ENCODE measurements at places on chromosomes 11 and 22.

GRCh38 chr11:129249923-129250322 lies 57.8 kb upstream of the ARHGAP32 start:
- DNase-seq: no peak

DNA sequence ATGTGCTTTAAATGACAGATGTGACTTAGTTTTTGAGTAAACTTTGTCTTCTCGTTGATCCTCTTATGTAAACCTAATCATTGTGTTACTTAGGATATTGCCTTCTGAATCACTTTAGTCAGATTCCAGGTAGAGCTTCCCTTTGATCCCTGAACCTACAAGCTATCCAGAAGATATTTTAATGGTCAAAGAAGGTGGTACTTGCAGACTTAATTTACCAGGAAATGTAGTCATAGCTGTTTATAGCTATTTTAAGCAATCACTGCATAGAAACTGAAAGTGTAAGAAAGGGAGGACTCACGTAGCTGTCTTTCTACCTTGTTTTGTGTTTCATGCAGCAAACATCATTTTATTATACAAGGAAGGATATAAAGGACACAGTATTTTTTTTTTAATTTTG lies 189.5 kb downstream of the DDX10 start:
- DNase-seq: no peak

DNA sequence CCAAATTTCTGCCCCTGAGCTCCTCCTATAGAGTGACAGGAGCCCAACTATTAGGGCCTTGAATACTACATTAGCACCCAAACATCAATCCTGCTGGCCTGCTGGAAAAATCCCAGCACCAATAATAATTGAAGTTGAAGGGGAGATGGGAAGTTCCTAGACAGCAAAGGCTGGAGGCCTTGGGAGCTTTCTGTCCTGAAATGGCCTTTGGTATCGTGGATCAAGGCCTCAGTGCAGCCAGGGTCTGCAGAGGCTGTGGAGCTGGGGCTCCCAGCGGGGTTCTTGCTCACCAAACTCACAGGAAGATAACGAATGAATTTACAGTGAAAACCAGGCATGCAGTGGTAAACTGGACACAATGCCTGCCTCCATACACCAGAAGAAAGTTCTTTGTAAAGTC lies 9.2 kb upstream of the MICALL1 start:
- DNase-seq: no peak

- DNase-seq: no peak
Observed at GRCh38 chr11:74646954-74647353, 54.6 kb downstream of the POLD3 start.

- no peak for DNase-seq
Observed at GRCh38 chr11:120792306-120792705, 231.6 kb upstream of the TBCEL start.

- no peak for DNase-seq
Observed at GRCh38 chr11:130771708-130772107, 144.6 kb downstream of the SNX19 start.

- no peak for DNase-seq
Observed at GRCh38 chr11:128692753-128693415, 988 bp upstream of the FLI1 start.

GRCh38 chr11:67666676-67667489 lies 7.5 kb downstream of the ALDH3B2 start:
- DNase-seq: no peak

DNA sequence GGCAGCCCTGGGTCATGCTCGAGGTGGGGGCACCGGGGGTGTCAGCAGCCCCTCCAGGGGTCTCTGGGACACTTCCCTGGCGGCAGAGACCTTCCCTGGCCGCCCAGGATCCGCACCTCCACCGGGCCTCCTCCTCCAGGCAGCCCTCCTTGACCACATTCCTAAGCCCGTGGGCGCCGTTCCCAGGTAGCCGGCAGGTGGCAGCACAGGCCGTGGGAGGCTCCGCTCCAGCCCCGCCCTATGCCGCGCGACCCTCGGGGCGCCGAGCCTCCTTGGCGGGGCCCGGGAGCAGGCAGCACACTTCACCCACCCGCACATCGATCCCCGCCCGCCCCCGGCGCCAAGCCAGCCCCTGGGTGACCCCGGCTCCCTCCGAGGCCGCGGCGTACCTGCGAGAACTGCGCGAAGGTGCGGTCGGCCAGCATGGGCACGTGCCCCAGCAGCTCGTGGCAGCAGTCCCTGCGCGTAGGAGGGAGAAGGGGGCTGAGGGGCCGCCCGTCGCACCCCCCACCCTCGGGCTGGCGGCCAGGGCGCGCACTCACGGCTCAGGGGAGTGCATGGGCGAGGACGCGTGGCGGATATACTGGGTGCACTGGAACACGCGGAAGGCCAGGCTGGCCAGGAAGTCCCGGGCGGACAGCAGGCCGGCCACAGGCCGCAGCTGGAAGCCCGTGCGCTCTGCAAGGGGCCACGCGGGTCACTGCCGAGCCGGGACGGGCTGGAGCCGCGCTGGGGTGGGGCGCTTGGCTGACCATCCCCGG lies 5.3 kb upstream of the INS start:
- DNase-seq: no peak

- no peak for DNase-seq
Observed at GRCh38 chr11:22349491-22349890, 11.3 kb downstream of the SLC17A6 start.

- DNase-seq: no peak
Observed at GRCh38 chr11:72561856-72562255, 112.4 kb downstream of the PDE2A start.

DNA sequence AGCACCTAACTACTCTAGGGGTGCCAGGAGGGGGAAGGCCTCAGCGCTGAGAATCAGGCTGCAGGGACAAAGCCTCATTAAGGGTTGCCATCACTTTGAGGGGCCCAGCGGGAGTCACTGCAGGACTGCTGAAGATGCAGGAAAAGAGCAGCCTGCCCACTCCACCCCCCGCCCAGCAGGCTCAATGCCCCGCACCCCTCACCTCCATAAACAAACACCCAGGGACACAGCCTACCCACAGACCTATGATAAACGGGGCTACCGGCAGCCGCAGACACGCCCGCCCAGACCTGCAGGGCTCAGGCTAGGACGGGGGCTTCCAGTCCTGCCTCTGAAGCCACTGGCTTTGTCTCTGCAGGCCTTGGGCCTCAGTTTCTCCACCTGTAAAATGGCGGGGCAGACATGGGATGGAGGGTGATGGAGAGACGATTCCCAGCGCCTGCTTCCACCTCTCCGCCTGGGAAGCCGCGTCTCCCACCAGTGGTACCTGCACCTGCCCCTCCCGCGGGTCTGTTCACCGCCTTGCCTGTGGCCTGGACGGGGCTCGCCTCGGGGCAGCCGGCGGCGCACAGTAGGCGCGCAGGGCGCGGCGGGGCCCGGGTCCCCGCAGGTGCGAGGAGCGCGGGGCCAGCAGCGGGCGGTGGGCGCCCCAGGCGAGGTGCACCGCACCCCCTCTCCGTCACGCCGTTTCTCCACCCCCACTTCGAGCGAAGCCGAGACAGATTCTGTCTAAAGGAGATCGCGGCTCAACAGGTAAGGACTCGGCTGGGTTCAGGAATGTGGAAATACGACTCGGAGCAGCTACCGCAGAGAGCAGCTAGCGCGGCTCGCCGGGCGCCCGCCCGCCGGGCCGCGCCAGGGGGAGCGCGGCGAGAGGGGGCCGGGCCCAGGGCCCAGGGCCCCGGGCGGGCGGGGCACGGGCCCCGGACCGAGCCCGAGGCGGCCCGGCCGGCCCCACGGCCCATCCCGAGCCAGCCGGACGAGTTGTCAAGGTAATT lies 1.5 kb downstream of the WNT7B start:
- no peak for DNase-seq

DNA sequence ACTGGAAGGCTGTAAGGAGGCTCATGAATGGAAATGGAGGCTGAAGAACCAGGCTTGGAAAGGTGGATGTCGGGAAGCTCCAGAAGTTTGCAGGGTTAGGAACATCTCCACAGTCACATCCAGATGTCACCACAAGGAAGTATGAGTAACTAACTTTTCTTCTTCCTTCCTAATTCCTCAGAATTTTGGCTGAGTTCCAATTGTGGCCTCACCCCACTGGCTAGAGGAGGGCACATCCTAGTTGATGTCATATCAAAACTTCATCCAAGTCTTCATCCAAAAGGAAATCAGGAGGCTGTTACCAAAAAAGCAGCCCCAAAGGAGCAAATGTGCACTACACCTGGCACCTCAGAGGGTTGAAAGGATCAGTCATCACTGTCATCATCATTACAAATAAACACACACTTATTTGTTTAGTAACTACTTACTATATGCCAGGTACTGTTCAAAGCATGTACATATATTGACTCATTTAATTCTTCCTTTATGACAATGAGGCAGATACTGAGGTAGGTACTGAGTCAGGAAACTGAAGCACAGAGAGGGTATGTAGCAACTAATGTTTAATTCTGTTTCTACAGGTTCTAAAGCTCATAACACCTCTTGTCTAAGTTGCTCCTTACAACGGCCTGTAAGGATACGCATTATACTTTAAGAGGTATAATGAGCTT lies 7.3 kb upstream of the PTPN5 start:
- DNase-seq: peak; percentile 16

DNA sequence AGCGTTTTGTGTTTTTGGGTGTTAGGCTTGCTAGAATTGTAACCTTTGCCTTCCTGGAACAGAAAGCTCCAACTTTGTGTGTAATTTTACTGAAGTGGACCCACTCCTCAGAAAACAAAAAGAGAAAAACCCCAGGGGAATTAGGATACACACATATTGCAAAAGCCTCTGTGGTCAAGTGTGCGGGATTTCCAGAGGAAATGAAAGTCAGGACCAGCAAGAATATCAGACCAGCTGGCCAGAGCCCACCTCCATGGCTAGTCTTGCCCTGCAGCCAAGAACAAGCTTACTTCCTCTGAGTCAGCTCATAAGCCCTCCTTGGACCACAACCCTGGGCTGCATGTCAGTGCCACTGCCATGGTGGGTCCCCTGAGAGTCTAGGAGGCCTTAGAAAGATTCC lies 37.0 kb upstream of the FTH1 start:
- no peak for DNase-seq

- no peak for DNase-seq
Observed at GRCh38 chr11:10581481-10582019, 13.1 kb upstream of the LYVE1 start.

- DNase-seq: no peak
Observed at GRCh38 chr22:19875531-19876313, 21.0 kb upstream of the GNB1L start.

- DNase-seq: no peak
Observed at GRCh38 chr11:65077451-65077850, 6.4 kb downstream of the CDCA5 start.

GRCh38 chr11:61518032-61518795 lies 9.7 kb downstream of the LRRC10B start:
- DNase-seq: no peak

DNA sequence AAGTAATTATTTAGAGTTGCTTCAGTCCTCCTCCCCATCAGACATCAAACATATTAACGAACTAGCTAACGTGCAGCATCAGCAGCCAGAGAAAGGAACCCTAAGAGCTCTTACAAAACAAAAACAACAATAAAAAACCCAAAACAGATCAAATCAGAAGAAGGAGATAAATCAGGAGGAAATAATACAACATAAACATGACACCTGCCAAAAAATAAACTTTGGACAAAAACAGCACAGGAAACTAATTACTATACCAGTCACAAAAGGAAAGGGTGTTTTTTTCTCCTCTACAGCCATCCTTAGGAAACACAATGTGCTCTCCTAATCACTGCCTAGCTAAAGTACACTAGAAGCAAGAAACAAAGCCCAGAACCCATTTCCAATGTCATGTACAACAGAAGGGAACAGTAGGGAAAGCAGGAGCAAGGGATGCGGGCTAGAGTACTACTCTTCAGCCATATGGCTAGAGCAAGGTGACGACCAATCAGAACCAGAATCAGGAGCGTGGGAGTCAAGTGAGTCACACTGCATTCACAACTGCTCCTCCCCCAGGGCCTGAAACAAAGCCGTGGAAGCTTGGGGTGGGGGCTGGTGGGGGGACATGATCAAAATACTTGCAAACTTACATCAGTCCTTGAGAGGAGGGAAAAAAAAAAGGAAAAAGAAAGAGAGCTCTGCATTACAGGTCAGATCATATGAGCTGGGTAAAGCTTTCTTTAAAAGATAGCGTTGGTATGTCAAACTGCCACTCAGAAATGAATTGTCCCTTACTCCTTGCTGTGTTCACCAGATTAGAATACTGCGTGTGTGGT lies 60.4 kb downstream of the LARGE2 start:
- peak; percentile 84 for DNase-seq

GRCh38 chr11:105361651-105362050 lies 222.1 kb upstream of the CARD18 start:
- no peak for DNase-seq

- no peak for DNase-seq
Observed at GRCh38 chr11:2827256-2827655, 58.3 kb downstream of the CDKN1C start.

DNA sequence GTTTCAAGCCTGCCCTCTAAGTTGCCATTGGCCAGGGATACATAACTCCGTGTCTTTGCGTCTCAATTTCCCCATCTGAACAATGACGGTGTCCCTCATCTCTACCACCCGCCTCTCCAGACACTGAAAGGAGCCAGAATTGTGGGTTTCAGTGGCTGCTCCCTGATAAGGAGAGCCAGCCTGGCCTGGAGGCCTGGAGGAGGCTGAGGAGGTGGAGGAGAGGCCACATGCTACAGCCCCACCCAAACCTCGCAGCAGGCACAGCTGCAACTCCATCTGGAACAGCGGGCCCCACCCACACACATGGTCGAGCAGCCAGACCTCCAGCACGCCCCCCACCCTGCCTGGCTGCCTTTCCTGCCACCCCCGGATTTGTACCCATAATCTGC lies 34.4 kb upstream of the CD82 start:
- DNase-seq: no peak

- no peak for DNase-seq
Observed at GRCh38 chr11:126115127-126115495, 52.4 kb upstream of the CDON start.

- DNase-seq: no peak
Observed at GRCh38 chr11:134973801-134974200, 561.8 kb upstream of the B3GAT1 start.

GRCh38 chr22:39414886-39415285 lies 15.3 kb downstream of the TAB1 start:
- no peak for DNase-seq

GRCh38 chr22:37909766-37910165 lies 3.7 kb downstream of the MICALL1 start:
- no peak for DNase-seq

DNA sequence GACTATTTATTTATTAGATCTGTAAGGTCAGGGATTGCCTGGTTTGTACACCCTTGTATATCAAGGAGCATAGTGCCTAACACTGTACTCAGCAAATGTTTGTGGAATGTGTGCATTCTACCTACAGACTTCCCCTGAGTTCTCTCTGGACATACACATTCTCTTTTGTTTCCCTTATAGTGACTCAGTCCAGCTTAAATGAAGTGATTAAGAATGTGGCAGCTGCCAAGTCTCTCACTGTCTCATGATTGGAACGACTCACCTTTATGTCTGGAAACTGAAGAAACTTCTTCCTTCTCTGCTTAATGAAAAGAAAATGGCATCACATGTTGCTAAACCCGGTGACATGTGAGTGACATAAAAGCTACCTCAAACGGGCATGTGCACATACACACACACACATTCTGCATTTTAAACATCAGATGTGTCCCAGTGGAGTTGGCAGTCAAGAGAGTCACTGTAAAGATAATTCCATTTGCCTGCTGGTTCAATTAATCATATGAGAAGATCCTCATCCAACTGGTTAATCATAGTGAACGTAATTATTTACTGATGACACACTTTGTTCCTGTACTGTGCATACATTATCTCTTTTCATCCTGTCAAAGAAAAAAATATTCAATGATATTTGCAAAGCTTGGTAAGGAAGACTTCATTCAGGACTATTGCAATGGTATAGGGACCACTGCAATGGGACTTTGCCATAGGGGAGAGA lies 42.8 kb downstream of the GLYAT start:
- no peak for DNase-seq

GRCh38 chr11:115428306-115428705 lies 75.9 kb downstream of the CADM1 start:
- DNase-seq: no peak

Measured in urothelium cell line (cell line).